NCI-H146 (cell line): ENCODE measurements at places on chromosomes 16 and 17.

GRCh38 chr16:19754644-19755036 lies 36.6 kb downstream of the IQCK start:
- no peak for DNase-seq

DNA sequence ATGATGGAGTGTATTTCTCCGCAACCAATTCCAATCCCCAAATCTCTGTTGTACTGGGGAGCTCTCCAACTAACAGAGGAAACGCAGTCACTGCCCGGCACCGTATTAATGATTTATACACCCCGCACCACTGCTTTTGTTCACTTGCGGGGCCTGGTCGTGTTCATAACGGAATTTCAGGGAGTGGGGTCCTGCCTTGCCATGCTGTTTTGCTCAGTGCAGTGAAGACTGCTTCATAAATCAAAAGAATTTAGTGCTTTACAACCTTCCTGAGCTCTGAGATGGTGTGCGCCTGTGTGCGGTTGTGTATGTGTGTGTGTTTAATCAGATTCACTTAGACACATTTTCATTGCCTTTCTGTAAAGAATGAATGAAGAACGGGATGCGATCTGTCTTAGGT lies 18.5 kb upstream of the RBFOX1 start:
- no peak for DNase-seq

GRCh38 chr17:81302861-81303333 lies 7.8 kb upstream of the SLC38A10 start:
- no peak for DNase-seq

- DNase-seq: no peak
Observed at GRCh38 chr16:57518520-57518919, 17.9 kb downstream of the CCDC102A start.

GRCh38 chr17:74554909-74555308 lies 9.0 kb upstream of the CD300C start:
- DNase-seq: no peak

- no peak for DNase-seq
Observed at GRCh38 chr16:4891886-4892216, 44.6 kb downstream of the UBN1 start.

DNA sequence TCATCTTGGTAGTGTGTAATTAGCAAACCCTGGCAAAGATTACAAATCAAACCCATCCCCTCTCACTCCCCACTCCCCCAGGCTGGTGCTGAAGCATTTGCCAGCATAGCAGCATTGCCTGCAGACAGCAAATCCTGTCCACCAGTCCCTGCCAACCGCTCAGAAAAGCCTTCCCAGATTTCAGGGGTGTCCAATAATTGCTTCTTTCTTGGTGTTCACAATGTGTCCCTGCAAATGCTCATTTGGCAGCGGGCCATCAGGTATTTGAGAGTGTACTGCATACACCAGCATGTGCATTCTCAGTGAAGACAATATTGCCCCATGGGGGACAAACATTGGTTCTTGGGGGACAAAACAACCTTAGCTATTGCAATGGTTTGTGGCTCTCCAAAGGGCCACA lies 28.2 kb downstream of the ORC6 start:
- DNase-seq: no peak

GRCh38 chr17:45240905-45241327 lies 19.2 kb downstream of the FMNL1 start:
- peak; percentile 26 for DNase-seq

GRCh38 chr17:80386341-80386740 lies 28.6 kb upstream of the ENDOV start:
- DNase-seq: no peak

DNA sequence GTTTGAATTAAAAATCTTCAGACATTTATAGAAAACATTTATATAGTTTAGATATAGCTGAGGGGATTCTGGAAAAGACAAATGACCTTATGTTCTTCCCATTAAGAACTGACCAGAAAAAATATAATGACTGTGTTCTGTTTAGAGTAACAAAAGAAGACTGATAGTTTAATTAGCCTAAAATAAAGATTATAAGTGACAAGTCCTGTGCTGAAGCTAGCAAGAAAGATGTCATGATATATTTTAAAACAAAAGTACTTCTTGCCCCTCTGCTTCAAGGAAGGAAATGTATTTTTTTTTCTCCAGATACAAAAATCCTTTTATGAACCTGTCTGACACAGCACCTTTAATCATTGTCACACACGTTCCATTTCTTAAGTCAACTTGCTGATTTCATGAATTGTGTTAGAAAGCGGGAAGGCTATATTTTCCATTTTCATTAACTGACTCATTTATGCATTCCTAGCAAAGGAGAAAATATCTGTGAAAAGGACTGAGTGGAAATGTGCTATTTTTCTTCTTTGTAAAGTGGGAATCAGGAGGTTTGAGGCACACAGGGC lies 690.7 kb upstream of the GOT2 start:
- DNase-seq: no peak

- no peak for DNase-seq
Observed at GRCh38 chr16:57938936-57939871, 31.7 kb downstream of the CNGB1 start.

- DNase-seq: no peak
Observed at GRCh38 chr17:67712375-67712774, 5.4 kb upstream of the NOL11 start.

DNA sequence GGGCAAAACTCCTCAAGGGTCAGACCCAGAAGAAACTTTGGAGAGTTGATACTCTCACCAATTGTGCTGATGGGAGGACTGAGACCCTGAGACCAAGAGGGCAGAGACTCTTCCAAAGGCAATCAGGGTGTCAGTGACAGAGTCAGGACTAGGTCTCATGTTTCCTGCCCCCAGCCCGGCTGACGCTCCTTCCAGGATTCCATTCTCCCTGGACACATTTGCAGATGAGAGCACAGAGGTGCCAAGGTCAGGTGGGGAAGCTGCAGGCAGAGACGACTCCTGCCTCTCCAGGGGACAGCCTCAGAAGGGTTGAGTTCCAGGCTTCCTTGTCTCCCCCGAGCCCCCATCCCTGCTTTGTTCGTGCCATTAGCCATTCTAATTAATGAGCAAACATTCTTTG lies 174.1 kb downstream of the WSCD1 start:
- DNase-seq: no peak

DNA sequence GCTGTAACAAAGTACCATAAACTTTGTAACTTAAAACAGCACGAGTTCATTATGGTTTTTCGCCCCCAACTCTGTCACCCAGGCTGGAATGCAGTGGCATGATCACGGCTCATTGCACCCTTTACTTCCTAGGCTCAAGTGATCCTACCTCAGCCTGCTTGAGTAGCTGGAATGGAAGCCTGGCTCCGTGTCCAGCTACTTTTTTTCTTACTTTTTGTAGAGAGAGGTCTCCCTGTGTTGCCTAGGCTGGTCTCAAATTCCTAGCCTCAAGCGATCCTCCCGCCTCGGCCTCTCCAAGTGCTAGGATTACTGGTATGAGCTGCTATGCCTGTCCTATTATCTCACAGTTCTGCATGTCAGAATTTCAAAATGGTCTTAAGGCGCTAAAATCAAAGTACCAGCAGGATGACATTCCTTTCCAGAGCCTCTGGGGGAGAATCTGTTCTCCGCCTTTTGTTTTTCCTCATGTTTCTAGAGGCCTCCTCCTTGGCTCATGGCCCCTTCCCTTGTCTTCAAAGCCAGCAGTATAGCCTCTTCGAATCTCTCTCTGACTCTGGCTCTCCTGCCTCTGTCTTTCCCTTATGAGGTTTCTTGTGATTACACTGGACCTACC lies 10.1 kb upstream of the PRM1 start:
- DNase-seq: no peak
